ENCODE measurements at places on chromosomes 7 and 10. TPM values are rescaled to one million over a fixed set of nuclear protein-coding genes. Genes with fewer than 3 reads are reported as not detected.

GRCh38 chr10:34717429-34717828 lies 97.7 kb downstream of the PARD3 start:
- no peak for DNase-seq

The CH25H gene
- not detected for total RNA-seq

GRCh38 chr10:104688251-104689042 lies 47.4 kb downstream of the SORCS3 start:
- DNase-seq: no peak

The NDUFB8 gene
- total RNA-seq: 399 TPM

DNA sequence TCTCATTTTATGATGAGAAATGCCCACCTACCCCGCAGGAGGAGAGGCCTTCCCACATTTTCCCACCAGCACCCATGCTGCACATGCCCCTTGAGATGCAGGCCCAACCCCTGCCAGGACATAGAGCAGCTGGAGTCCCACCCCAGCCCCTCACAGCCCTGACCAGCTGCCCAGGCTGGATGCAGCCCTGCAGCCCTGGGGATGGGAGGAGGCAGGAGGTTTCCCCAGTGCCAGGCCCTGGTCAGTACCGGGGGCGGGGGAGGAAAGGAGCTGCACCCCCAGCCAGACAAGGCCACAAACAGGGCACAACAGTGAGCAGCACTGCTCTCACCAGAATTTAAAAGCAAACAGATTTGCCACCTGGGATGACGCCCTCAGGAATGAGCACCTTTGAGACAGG lies 196.1 kb downstream of the PTPRN2 start:
- no peak for DNase-seq

DNA sequence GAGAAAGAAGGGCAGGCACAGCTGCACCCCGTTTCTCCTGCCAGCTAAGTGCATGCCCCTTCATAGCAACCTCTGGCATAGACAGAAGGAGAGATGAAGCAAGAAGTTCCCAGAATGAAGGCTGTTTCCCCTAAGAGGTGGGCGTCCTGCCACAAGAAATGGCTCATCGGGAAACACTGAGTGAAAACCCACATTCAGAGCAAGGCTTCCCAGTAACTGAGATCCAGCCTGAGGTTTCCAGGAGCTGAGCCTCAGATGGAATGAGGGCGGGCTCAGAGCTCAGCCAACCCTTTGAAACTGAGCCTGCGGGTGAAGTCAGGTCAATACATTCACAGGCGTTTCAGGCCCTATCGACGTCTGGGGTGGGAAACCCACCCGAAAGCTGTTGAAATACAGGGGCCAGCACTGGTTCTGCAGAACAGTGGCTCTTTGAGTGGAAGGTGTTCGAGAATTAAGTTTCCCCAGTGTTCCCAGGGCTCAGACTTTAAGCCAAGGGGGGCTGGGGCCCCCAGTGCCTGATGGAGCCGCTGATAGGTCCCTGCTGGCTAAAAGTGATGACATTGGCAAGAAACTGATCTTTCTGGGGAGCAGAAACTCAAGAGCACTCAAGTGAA lies 510.2 kb downstream of the RPS24 start:
- DNase-seq: no peak

DNA sequence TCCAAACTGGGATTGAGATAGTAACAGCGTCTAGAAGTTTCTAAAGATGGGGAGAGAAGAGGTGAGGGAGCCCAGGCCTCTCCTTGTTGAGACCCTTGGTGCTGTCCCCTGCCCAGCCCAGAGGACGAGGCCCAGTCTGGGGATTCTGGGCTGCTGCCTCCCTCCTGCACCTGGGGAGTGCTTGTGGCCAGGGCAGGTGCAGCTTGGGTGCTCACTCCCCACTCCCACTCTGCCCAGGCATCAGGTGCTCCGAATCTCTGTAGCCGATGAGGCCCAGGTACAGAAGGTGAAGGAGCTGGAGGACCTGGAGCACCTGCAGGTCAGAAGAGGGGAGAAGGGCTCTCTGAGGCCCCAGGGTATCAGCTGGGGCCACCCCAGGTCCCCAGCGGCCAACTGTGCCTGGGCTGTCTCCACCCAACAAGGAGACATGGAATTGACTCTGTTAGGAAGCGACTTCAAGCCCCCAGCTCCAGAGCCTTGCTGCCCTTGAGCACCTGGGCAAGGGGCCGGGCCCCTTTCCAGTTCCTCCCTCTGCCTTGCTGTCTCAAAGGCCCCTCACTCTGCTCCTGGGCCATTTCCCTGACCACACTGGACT lies 664 bp downstream of the CPA1 start:
- no peak for DNase-seq

DNA sequence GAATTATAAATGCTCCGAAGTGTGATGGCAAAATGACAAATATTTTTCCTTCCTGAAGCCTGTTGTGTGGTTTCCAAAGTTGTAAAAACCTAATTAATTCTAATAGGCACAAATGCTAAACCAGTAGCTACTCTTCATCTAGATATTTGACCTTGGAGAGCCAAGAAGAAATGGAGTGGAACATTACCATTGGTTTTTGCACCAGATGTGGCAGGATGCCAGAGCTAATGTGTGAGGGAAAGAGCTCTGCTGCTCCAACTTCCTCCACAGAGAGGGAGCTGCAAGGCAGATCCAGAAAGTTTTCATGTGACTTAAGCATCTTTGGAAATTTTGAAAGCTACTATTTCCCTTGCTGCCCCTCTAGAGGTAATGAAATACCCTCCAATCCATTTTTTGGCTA lies 65.1 kb upstream of the HPS1 start:
- no peak for DNase-seq

- no peak for DNase-seq
These were observed 2.3 kb downstream of the NACAD start for GRCh38 chr7:45086331-45087065.
